ENCODE measurements at places on chromosomes 11 and 22. TPM values are rescaled to one million over a fixed set of nuclear protein-coding genes. Genes with fewer than 3 reads are reported as not detected.
A peak's percentile ranks its signal among the peaks of the same experiment; 100 is the strongest.

- H3K36me3 ChIP-seq: no peaks in the 10 kb centered on the region
- peaks cover 28% of the 10 kb centered on the region for H3K27me3 ChIP-seq
- no peak overlapping the region for H3K27ac ChIP-seq
- no peaks in the 10 kb centered on the region for H3K4me1 ChIP-seq
These were observed 12.1 kb upstream of the ARHGAP20 start for GRCh38 chr11:110724358-110724757.

- H3K27me3 ChIP-seq: peaks cover 35% of the 10 kb centered on the region
- H3K27ac ChIP-seq: no peak overlapping the region
- H3K4me3 ChIP-seq: no peak overlapping the region
- DNase-seq: no peak
- peaks cover 44% of the 10 kb centered on the region for H3K4me1 ChIP-seq
- no peaks in the 10 kb centered on the region for H3K36me3 ChIP-seq
These were observed 12.9 kb upstream of the LRRC32 start for GRCh38 chr11:76683161-76684095.

DNA sequence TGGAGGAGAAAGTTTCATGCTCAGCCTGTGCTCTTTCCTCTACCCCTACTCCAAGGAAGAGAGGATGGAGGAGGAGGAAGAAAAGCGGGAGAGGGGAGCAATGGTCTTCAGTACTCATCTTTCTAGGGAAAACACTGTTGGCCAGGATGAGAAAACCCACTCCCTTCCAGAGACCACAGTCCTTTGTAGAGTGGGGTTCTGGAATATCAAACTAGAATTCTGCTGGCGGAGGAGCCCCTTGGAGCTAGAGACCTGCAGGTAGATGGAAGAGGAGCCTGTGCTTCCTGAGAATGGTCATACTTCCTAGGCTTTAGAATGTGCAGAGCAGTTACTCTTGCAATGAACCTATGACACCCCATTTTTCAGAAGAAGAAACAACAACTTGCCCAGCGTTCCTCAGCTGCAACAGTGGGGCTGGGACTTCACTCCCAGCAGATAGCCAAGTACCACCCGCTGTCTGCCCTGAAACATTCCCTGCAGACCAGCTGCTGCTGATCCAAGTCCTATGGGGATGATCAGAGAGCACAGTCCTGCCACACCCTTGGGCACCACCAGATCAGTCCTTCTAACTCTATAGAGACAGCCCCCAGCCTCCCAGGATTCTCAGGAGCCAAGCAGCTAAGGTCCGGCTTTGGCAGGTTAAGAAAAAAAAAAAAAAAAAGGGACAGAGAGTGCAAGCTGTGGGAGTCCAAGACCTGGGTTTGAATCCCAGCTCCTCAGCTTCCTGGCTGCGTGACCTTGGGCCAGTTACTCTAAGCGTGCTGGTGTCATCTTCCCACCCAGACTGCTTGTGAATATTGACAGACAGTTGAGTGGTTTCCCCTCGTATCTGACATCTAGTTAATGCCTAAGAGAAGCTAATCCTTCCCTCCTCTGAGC is 664 bp downstream of the PTGDR2 start:
- no peaks in the 10 kb centered on the region for H3K27me3 ChIP-seq
- no peak overlapping the region for H3K4me3 ChIP-seq
- no peak for DNase-seq
- no peak overlapping the region for H3K27ac ChIP-seq
- peaks cover 12% of the 10 kb centered on the region for H3K4me1 ChIP-seq

DNA sequence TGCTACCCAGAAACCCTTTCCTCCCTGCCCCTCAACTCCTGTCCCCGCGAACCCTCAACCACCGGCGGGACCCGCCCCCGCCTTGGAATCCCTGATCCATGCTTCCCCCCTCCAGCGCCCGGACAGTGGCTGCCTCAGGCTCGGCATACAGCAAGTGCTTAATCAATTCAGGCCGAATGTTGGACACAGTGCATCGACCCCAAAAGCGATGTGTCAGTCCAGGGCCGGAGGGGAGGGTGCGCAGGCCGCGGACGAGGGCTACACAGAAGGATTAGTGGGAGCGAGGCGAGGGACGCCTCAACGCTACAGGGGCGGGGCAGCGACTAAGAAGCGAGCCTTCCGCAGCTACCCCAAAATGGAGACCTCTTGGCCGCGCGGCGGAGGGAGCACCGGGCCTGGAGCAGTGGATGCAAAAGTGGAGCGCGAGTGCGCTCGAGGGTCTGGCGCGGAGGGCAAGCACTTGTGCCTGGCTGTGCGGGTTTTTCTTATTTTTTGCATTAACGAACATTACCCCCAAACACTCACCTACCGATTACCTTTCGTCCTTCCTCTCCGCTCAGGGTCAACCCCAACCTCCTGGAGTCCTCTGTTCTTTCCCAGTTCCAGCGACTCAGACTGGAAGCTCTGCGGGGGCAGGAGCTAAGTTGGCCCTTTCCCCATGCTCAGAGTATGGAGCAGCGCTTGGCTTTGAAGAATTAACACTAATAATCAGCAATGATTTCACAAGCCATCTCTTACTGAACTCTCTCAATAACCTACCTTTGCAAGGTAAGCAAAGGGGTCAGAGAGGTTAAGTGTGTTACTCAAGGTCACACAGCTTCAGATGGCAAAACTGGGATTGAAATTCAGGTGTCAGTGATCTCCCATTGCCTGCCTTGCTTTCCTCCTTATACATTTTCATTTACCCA is 30.0 kb upstream of the WNT11 start:
- H3K4me3 ChIP-seq: peak overlapping the region; percentile 95
- peaks cover 10% of the 10 kb centered on the region for H3K27me3 ChIP-seq
- DNase-seq: no peak
- H3K36me3 ChIP-seq: peaks cover 14% of the 10 kb centered on the region

GRCh38 chr11:68106165-68106940 is 14.8 kb downstream of the CHKA start:
- no peak overlapping the region for H3K4me3 ChIP-seq
- DNase-seq: no peak
- no peaks in the 10 kb centered on the region for H3K36me3 ChIP-seq
- no peak overlapping the region for H3K27ac ChIP-seq
- H3K27me3 ChIP-seq: no peaks in the 10 kb centered on the region

- no peak overlapping the region for H3K27ac ChIP-seq
- peaks cover 11% of the 10 kb centered on the region for H3K4me1 ChIP-seq
- no peak overlapping the region for H3K4me3 ChIP-seq
- peaks cover 24% of the 10 kb centered on the region for H3K27me3 ChIP-seq
- no peaks in the 10 kb centered on the region for H3K36me3 ChIP-seq
- DNase-seq: no peak
These were observed 58.3 kb downstream of the SLC22A12 start for GRCh38 chr11:64649291-64649697.

DNA sequence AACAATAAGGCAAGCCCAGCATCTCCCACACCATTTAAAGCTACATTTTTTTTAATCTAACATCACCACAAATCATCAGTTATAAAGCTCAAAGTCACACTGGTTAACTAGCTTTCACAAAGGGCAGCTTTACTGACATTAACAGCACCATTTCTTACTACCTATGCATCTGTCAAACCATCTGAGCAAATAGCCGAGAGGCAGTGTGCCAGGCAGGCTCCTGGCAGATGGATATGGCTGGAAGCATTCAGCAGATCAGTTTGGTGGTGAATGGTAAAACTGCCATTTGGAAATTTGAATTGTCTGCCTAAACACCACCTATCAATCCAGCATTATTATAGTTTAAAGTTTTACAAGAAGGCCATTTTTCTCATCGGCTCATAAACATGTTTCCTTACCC is 131.2 kb downstream of the TTC28 start:
- H3K4me3 ChIP-seq: no peak overlapping the region
- H3K27me3 ChIP-seq: no peaks in the 10 kb centered on the region
- H3K27ac ChIP-seq: no peak overlapping the region
- H3K36me3 ChIP-seq: no peaks in the 10 kb centered on the region
- no peaks in the 10 kb centered on the region for H3K4me1 ChIP-seq

MPPED1 gene
- total RNA-seq: not detected

IGLL1 gene
- total RNA-seq: not detected

LRRC4C gene
- total RNA-seq: not detected

Data from activated B cell treated with CpG ODN at 0.5 μM for 24 hours (primary cell).